ENCODE measurements at places on chromosomes 1 and 21.

DNA sequence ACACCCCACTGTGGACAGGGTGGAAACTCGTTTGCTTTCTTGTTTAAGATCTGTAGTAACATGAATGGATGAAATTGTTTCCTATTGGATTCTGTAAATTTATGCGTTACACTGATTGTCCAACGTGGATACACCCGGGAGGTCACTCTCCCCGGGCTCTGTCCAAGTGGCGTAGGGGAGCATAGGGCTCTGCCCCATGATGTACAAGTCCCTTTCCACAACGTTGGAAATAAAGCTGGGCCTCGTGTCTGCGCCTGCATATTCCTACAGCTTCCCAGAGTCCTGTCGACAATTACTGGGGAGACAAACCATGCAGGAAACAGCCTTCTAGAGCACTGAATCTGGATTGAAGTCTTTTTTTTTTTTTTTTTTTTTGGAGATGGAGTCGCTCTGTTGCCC lies 1.4 kb downstream of the RCC1 start:
- DNase-seq = no peak

DNA sequence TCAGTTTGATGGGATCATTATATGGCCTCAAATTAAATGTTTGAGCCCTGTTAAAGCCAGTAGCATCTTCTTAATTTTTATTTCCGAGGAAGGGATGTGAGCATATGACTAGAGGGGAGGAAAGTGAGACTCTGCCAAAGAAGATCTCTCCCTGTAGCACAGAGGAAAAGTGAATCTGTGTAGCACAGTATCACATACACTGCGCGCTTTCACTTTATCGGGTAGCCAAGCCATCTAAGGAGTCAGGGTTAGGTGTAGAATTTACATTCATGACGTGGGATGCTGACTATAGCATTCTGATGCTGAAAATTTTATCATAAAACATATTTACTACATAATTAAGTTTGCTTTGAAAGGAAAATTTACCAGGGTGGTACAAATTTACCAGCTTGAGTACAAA lies 24.0 kb downstream of the LRRC8D start:
- DNase-seq = no peak

DNA sequence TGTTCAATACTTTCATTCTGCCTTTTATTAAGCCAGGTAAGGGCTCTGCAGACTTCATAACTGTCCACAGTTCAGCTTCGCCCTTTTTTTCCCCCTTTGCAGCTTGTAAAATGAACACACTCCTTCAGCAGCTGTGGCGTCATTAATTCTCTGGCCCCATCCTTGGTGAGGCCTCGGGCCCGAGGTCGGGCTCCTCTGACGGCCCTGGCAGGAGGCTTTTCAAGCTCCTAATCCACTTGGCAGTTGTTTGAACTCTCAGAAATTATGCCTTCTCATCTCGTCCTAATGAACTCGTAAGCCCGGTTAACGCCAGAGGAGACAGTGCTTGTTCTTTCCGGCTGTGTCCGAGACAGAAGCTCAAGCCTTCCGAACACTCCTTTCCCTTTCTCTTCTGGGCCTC lies 18.1 kb upstream of the EPHA8 start:
- no peak for DNase-seq

- no peak for DNase-seq
Observed at GRCh38 chr1:176604461-176604860, 141.5 kb downstream of the PAPPA2 start.

DNA sequence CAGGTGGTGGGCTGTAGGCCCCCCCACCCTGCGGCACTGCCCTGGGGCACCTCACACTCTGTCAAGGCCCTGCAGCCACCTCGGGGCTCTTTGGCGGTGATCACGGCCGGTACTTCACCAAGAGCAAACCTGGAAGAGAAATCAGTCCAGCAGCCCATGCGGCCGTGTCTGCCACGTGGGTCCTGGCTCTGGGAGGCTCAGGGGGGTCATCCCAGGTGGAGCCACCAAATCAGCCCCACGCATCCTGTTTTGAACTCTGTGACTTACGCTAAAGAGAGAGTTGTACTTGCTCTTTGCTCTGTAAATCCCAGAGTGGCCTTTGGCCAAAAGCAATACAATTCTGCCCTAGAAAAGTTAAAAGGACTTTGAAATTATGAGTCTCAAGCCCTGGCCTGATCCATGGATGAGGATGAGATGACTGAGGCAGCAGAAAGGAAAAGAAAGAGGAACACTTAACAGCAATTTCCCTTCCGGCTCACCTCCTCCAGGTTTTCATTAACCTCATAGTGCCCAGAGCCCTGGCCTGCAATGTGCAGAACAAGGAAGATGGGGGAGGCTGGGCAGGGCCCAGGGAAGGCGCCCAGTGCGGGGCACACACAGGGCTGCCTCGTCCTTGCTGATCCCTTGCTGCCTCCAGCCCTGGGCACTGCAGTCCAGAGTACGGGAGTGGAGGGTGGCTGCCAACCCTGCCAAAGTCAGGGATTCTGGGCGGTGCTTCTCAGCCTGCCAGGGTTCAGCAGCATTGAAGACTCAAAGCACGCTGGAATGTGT lies 337.0 kb downstream of the MATN1 start:
- DNase-seq = no peak

- DNase-seq = no peak
Observed at GRCh38 chr1:155242805-155243358, 12.4 kb downstream of the ENTREP3 start.

- no peak for DNase-seq
Observed at GRCh38 chr1:112429749-112430148, 33.7 kb downstream of the CTTNBP2NL start.

DNA sequence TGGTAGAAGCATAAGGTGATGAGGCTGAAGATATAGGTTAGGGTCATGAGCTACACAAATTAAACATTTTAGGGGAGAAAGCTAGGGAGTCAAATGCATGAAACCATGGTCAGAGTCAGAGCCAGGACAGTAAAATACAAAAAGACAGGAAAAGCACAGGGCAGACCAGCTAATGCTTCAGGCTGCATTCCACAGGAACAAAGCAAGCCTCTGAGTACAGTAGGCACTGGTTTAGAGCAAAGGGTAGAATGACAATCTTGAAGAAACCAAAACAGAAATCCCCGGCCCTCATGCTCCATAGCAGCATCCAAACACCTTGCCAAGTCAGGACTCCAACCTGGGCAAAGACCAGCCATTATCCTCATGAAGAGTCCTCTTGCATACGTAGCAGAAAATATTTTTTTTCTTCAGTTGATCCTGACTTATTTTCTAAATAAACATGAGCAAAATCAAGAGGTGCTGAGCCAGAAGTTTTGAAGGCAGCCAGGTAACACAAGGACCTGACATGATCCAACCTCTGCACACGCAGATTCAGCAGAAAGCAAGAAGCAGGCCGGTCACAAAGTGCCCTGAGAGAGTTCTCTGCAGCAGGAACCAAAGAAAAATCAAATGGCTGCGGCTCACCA lies 273.1 kb downstream of the TTLL7 start:
- no peak for DNase-seq

DNA sequence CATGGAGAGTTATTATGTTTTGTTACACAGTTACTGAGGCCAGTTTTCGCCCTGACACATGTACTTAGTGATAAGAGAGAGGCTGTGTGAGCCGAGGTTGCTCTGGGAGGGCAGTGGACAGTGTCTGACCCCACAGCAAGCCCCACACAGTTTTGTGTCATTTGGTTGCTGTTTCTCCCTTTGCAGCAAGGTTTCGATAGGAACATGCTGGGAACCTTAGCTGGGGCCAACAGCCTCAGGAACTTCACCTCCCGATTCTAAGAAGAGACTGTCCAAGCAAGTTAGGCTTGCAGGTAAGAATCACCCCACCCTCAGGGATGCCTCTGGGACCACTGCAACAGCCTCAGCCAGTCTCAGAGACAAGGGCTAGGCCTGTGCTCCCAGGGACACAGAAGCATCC lies 45.3 kb downstream of the PKP1 start:
- DNase-seq = no peak
